ENCODE measurements at places on chromosomes 1 and 21. TPM values are rescaled to one million over a fixed set of nuclear protein-coding genes. Genes with fewer than 3 reads are reported as not detected.
A peak's percentile ranks its signal among the peaks of the same experiment; 100 is the strongest.

DNA sequence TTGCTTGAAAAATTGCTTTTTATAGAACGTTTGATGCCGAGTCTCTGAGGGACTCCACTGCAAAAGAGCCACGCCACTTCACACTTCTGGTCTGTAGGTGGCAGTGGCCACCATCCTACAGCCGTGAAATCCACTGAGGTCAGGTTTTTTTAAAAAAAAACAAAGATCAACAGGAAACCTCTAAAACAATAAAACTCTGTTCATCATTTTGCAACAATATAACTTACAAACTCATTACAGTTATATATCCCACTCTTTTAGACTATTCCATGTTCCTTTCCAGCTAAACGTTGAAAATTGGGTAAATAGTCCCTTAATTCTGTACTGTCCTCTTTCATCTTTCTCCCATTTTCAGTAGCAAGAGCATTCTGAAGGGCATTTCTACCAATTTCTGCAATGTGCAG lies 64.6 kb upstream of the FMN2 start:
- no peaks in the 10 kb centered on the region for H3K36me3 ChIP-seq
- peak; percentile 16 for DNase-seq
- no peaks in the 10 kb centered on the region for H3K27me3 ChIP-seq
- no peak overlapping the region for H3K27ac ChIP-seq

- no peak overlapping the region for H3K27ac ChIP-seq
- peaks cover 42% of the 10 kb centered on the region for H3K27me3 ChIP-seq
- H3K36me3 ChIP-seq, result no peaks in the 10 kb centered on the region
- H3K4me3 ChIP-seq, result no peak overlapping the region
- no peak for DNase-seq
- H3K4me1 ChIP-seq, result no peaks in the 10 kb centered on the region
These were observed 41.3 kb upstream of the DMBX1 start for GRCh38 chr1:46448109-46448911.

GRCh38 chr1:52767596-52768280 lies 41.5 kb downstream of the ZYG11B start:
- no peak overlapping the region for H3K27ac ChIP-seq
- no peaks in the 10 kb centered on the region for H3K27me3 ChIP-seq
- DNase-seq, result no peak

- H3K4me1 ChIP-seq, result no peaks in the 10 kb centered on the region
- H3K27ac ChIP-seq, result no peak overlapping the region
- H3K27me3 ChIP-seq, result no peaks in the 10 kb centered on the region
- no peak overlapping the region for H3K4me3 ChIP-seq
- peaks cover 27% of the 10 kb centered on the region for H3K36me3 ChIP-seq
These were observed 5.3 kb upstream of the GNPAT start for GRCh38 chr1:231235526-231236207.

- no peak for DNase-seq
- H3K27me3 ChIP-seq, result peaks cover 3% of the 10 kb centered on the region
These were observed 344.5 kb upstream of the GREM2 start for GRCh38 chr1:240956424-240956823.

PRELP gene
- not detected for total RNA-seq

All from A673 (cell line).